ENCODE measurements at places on chromosomes 6 and 20.

- peaks cover 9% of the 10 kb centered on the region for H3K4me1 ChIP-seq
- peak overlapping the region; percentile 63 for H3K4me3 ChIP-seq
- no peaks in the 10 kb centered on the region for H3K27me3 ChIP-seq
- no peaks in the 10 kb centered on the region for H3K36me3 ChIP-seq
Measured at GRCh38 chr6:83429857-83430610, 817 bp downstream of the ME1 start.

DNA sequence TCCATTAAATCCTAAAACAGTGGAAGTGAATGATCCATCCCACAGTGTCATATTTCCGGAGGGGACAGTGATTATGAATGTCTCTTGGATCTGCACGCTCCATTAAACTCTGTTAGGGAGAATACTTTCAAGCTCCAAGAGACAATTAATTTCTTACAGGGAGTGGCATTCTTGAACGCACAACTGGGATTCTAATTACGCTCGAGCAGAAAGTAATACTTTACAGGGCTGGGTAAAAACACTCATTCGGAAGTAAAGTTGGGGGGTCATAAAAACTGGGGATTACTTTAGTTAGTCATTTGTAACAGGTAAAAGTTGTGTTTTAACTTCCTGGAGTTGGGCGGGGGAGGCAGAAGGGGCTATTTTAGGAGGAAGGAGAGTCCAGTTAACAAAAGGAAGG lies 151.8 kb downstream of the ZFP64 start:
- no peak overlapping the region for H3K27ac ChIP-seq
- no peak overlapping the region for H3K4me3 ChIP-seq
- H3K4me1 ChIP-seq, result no peaks in the 10 kb centered on the region
- H3K36me3 ChIP-seq, result no peaks in the 10 kb centered on the region
- H3K27me3 ChIP-seq, result no peaks in the 10 kb centered on the region

DNA sequence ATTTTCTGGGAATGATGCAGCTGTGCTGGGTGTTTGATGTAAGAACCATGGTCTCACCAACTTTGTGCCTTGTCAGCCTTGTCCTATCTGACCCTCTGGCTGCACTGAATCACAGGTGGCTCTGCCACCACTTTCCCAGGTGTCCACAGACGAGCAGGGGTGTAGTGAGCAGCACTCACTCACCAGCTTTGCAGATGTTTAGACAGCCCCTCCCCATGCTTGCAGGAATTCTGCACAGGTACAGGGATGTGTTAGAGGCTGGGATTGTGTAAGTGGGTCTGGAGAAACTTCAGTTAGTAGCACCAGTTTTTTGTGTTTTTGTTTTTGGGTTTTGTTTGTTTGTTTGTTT lies 88.2 kb upstream of the NAA20 start:
- H3K27me3 ChIP-seq, result no peaks in the 10 kb centered on the region
- H3K27ac ChIP-seq, result peak overlapping the region; percentile 80

- no peaks in the 10 kb centered on the region for H3K4me1 ChIP-seq
- no peak overlapping the region for H3K27ac ChIP-seq
- no peak overlapping the region for H3K4me3 ChIP-seq
- no peaks in the 10 kb centered on the region for H3K36me3 ChIP-seq
Measured at GRCh38 chr6:6452002-6452401, 131.5 kb upstream of the F13A1 start.

- peak overlapping the region; percentile 78 for H3K27ac ChIP-seq
- no peaks in the 10 kb centered on the region for H3K27me3 ChIP-seq
- peaks cover 41% of the 10 kb centered on the region for H3K4me1 ChIP-seq
- H3K36me3 ChIP-seq, result no peaks in the 10 kb centered on the region
- DNase-seq, result peak; percentile 54
- no peak overlapping the region for H3K4me3 ChIP-seq
Measured at GRCh38 chr6:41706876-41707564, 28.4 kb downstream of the TFEB start.

DNA sequence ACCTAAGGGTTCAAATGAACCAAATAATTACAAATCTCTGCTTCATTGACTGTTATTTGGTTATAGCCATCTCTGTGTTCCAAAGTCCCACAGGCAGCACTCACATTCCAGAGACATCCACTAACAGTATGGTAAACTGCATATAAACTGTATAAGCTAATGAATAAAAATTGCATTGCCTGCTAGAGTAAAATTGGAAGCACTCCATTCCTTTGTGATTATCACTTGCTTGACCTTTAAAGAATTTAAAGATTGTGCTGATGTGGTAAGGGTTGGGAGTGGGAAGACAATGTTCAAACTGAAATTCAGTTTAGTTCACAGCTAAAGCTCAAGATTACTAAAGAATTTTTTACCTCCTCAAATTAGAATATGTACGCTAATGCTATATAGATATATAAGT lies 31.0 kb upstream of the OSTM1 start:
- no peaks in the 10 kb centered on the region for H3K27me3 ChIP-seq
- H3K27ac ChIP-seq, result no peak overlapping the region
- DNase-seq, result no peak
- no peaks in the 10 kb centered on the region for H3K36me3 ChIP-seq
- no peak overlapping the region for H3K4me3 ChIP-seq
- H3K4me1 ChIP-seq, result no peaks in the 10 kb centered on the region

GRCh38 chr20:1203630-1204029 lies 376 bp downstream of the C20orf202 start:
- peak overlapping the region; percentile 3 for H3K27ac ChIP-seq
- H3K27me3 ChIP-seq, result no peaks in the 10 kb centered on the region
- H3K4me3 ChIP-seq, result no peak overlapping the region

DNA sequence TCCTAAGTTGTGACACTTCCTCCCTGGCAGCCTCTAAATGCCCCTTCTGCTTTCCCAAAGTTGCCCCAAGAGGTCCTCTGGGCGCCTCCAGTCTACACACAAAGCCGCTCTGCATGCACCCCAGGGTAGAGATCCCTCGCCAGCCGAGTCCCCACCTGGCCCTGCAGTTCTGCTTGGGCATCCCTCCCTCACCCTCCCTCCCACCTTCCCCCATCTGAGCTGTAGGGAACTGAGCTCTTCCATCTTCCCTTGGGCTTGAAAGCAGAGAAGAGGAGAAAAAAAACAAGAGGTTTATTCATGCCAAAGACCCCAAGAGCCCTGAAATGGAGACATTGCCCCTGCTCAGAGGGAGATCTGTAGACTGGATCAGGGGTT lies 5.7 kb upstream of the FGD2 start:
- no peaks in the 10 kb centered on the region for H3K27me3 ChIP-seq
- H3K4me1 ChIP-seq, result peaks cover 8% of the 10 kb centered on the region
- no peaks in the 10 kb centered on the region for H3K36me3 ChIP-seq
- no peak overlapping the region for H3K4me3 ChIP-seq
- H3K27ac ChIP-seq, result no peak overlapping the region

GRCh38 chr6:150207931-150208570 lies 65.2 kb downstream of the PPP1R14C start:
- H3K4me3 ChIP-seq, result no peak overlapping the region
- no peak overlapping the region for H3K27ac ChIP-seq
- no peaks in the 10 kb centered on the region for H3K36me3 ChIP-seq
- H3K27me3 ChIP-seq, result no peaks in the 10 kb centered on the region
- no peak for DNase-seq

- H3K27me3 ChIP-seq, result no peaks in the 10 kb centered on the region
- peaks cover 5% of the 10 kb centered on the region for H3K4me1 ChIP-seq
- no peak for DNase-seq
- no peaks in the 10 kb centered on the region for H3K36me3 ChIP-seq
- H3K27ac ChIP-seq, result no peak overlapping the region
- no peak overlapping the region for H3K4me3 ChIP-seq
Measured at GRCh38 chr6:137915790-137916189, 48.7 kb downstream of the TNFAIP3 start.

- no peak for DNase-seq
- no peaks in the 10 kb centered on the region for H3K27me3 ChIP-seq
- peaks cover 33% of the 10 kb centered on the region for H3K4me1 ChIP-seq
- peaks cover 48% of the 10 kb centered on the region for H3K36me3 ChIP-seq
Measured at GRCh38 chr6:35583893-35584688, 71.4 kb upstream of the TULP1 start.

DNA sequence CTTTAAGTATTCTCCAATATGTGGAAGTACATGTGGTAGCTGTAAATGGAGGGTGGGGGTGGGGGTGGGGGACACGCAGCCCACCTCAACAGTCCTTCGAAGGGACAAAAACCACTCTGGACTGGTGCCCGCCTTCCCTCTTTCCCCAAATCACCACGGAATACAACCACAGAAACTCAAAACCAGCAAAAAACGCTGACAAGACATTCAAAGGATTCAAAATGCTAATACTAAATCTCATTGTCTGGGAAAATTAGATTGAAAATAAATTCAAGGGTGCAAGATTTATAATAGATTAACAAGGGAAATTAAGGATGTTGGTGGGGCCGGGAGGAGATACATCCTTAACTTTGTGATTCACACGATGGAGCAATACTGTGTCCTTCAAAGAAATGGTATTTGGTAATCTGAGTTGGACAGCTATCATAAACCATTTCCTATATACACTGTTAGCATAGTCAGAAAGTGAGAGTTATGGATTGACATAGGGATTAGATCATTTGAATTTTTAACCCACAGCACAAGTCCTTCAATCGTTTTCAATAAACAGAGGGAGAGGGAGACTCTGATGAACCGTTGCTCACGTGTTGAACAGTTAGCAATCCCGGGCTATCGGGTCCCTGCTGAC lies 766 bp upstream of the TBC1D22B start:
- no peak for DNase-seq
- H3K4me3 ChIP-seq, result peak overlapping the region; percentile 79
- peak overlapping the region; percentile 94 for H3K27ac ChIP-seq

DNA sequence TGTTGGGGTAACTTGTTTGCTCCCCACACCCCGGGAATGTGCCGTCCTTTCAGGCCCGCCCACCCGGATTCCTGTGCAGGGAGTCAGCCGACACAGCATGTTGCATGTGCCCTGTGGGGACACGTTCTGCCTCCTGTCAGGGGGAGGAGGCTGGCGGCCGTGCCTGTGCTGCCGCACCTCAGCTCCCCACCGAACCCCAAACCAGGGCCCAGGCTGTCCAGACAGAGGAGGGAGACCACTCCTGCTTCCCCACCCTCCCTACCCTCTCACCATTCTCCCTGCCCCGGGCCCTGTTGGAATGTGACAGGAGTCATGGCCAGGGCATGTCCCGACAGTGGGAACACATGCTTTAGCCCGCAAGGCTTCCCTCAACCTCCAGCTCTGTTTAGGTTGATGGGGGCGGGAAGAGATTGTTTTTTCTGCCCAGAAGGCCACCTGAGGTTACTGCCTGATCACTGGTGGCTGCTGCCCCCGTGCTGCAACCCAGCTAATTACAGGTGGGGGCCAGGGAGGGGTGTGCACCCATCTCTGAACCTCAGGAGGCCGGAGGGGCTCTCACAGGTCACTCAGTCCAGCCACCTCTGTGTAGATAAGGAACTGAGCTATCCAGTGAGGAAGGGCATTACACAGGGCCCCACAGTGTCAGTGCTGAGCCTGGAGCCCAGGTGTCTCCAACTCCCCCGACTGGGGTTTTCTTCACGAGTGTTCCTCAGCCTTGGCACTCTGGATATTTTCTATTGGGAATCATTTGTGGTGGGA lies 13.6 kb downstream of the LRRC73 start:
- peak overlapping the region; percentile 56 for H3K27ac ChIP-seq
- DNase-seq, result no peak
- H3K27me3 ChIP-seq, result no peaks in the 10 kb centered on the region
- H3K4me3 ChIP-seq, result no peak overlapping the region
- H3K4me1 ChIP-seq, result peaks cover 46% of the 10 kb centered on the region

DNA sequence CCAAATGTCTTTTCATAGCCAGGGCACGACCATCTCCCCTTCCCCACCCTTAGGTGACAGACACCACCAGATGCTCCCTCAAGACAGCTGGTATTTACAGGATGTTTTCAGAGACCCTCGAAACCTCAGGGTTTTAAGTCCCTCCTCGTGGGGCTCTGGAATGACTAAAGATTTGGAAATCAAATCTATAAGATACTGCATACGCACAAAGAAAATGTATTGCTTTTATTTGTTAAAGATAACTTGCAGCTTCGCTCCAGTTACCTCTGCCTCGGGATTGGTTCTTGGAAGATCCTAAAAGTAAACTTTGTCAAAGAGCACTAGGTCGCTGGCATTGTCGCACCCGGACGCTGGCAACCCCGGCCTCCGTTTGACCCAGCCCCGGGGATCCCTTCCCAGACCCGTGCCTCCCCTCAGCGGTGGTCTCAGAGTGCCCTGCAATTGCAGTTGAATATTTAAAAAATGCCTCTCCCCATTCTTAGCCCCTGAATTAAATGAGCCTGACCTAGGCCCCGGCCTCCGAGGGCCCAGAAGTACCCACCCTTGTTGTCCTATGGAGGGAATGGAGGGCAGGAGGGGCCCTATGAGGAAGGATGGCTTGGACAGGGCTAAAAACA lies 7.1 kb downstream of the PAX1 start:
- no peaks in the 10 kb centered on the region for H3K36me3 ChIP-seq
- H3K27me3 ChIP-seq, result no peaks in the 10 kb centered on the region
- H3K4me1 ChIP-seq, result peaks cover 4% of the 10 kb centered on the region
- no peak overlapping the region for H3K27ac ChIP-seq

- no peak for DNase-seq
- no peak overlapping the region for H3K27ac ChIP-seq
- peaks cover 5% of the 10 kb centered on the region for H3K4me1 ChIP-seq
- no peak overlapping the region for H3K4me3 ChIP-seq
- no peaks in the 10 kb centered on the region for H3K36me3 ChIP-seq
Measured at GRCh38 chr6:57252975-57253374, 30.9 kb upstream of the RAB23 start.

- peaks cover 25% of the 10 kb centered on the region for H3K36me3 ChIP-seq
- peaks cover 13% of the 10 kb centered on the region for H3K4me1 ChIP-seq
Measured at GRCh38 chr6:31683591-31683990, 2.7 kb upstream of the LY6G5C start.

DNA sequence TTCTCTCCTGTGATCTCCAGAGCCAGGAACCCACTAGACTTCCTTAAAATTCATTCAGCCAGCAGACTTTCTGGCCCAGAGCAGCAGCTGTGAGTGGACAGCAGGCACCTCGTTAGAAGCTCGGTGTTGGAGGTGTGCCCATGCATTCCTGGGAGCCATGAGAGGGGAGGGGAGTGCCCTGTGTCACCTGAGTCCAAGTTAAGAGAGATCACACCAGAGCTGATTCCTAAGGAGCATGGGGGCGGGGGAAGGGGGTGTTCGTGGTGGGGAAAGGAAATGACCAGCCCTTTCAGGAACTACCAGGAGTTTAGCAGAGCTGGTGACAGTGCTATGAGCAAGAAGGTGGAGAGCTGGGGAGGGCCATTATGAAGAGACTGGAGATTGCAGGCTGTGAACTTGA lies 46.9 kb downstream of the GFRA4 start:
- no peaks in the 10 kb centered on the region for H3K36me3 ChIP-seq
- no peak overlapping the region for H3K4me3 ChIP-seq
- peak overlapping the region; percentile 55 for H3K27ac ChIP-seq
- H3K27me3 ChIP-seq, result no peaks in the 10 kb centered on the region
- H3K4me1 ChIP-seq, result no peaks in the 10 kb centered on the region

DNA sequence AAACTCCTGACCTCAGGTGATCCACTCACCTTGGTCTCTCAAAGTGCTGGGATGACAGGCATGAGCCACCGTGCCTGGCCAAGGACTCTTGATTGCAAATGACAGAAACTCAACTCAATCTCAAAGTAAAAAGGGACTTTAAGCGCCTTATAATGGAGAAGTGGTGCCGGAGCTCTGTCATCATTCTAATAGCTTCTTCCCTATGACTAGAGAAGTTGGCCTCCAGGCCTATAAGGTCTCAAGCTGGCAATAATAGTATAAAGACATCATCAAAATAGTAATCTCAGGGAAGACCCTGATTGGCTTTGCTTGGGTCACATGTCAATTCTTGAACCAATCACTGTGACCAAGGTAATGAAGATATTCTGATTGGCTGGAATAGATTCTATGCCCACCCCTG lies 8.5 kb upstream of the KIAA1755 start:
- H3K4me3 ChIP-seq, result no peak overlapping the region
- no peak for DNase-seq
- no peaks in the 10 kb centered on the region for H3K27me3 ChIP-seq
- H3K27ac ChIP-seq, result no peak overlapping the region
- H3K4me1 ChIP-seq, result no peaks in the 10 kb centered on the region

Data from upper lobe of left lung (tissue), 6 donors.